T-helper 1 cell (primary cell): ENCODE measurements at places on chromosomes 13 and 19.

DNA sequence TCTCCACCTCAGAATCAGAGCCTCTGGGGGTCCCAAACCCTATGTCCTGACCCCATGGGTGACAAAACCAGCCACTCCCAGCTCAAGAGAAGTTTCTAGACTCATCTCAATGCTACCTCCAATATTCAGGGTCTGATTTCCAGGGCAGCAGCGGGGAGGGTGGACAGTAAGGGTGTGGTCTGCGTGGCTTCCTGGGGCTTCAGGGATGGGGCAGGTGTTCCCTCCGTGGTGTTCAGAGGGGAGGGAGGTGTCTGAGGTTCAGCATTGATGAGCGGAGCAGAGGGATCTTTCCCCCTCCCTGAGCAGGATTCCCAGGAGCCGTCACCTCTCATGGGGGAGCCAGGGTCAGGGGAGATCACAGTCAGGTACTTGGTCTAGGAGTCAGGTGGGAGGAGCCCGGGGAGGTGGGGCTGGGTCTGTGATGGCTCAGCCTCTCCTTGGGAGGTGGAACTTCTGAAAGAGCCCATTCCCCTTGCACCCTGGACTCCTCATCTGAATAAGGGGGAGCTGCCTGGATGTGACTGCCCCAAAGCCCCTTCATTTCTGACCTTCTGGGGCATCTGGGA lies 2.9 kb downstream of the LILRA2 start:
- DNase-seq = no peak

DNA sequence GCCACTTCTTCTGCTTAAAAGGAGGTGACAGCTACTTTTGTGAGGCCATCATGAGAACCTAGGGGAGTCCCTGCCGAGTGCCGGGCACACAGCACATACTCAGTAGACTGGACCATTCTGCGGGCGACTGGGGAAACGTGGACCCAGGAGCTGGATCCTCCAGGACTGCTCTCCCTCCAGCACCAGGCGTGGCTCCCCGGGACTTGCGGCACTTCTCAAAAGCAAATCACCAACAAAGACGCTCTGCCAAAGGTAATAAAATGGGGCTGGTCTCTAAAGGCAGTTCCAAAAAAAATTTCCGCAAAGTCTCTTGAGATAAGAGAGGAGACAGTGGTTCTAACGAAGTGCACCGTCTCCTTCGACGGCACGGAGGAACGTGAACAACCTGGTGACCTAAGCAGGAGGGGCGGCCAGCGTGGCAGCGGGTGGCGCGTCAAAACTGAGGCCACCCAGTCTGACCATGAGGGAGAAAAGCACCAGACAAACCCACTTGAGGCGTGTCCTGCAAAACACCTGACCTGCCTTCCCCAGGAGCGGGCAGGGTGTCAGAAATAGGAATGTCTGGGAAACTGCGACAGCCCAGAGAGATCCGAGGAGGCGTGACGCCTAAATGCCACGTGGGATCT lies 1.4 kb upstream of the TMPRSS9 start:
- no peak for DNase-seq

GRCh38 chr13:104816726-104817125 lies 1718.7 kb downstream of the EFNB2 start:
- no peak for DNase-seq

GRCh38 chr19:56156768-56157167 lies 15.7 kb downstream of the ZNF444 start:
- no peak for DNase-seq

DNA sequence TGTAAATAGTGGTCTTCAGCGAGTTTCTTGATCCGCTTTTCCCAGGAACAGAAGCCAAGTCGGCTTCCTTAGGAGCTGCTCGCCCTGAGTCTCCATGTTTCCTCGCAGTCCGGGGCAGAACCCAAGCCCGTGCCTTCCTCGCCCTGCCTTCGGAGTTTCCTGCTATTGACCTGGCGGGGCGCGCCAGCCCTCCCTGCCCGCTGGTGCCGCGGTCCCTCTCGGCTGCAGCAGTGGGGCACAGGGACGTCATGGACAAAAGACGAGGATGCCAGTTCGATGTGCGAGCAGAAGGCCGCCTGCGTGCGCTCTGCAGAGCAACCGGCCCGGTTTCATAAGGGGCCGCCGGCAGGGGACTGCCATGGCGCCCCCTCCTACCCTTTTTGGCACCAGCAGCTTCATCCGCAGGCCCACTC lies 156.6 kb downstream of the TM9SF2 start:
- no peak for DNase-seq

GRCh38 chr19:10891405-10892086 lies 20.2 kb downstream of the CARM1 start:
- DNase-seq = no peak

GRCh38 chr13:78193846-78194245 lies 275.2 kb upstream of the EDNRB start:
- no peak for DNase-seq

- peak; percentile 57 for DNase-seq
Measured at GRCh38 chr19:10431943-10432735, 11.8 kb downstream of the PDE4A start.

DNA sequence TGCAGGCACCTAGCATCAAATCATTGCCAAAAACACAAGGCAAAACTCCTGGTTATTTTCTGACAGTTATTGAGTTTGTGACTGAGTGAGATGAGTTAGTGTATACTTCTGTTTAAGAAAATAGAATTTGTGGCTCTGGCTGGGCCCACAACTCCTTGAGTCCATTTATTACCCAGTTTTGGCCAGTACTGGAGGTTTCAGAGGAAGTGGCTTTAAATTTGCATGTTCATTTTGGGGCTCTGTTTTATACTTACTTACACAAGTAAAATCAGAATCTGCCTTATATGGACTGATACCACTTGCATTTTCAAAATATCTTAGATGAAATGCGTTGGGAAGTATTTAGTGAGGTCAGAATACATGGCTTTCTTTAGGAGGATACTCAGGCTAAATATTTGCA lies 29.0 kb downstream of the TNFSF11 start:
- DNase-seq = no peak

GRCh38 chr13:49502954-49503353 lies 7.2 kb downstream of the PHF11 start:
- DNase-seq = no peak

GRCh38 chr19:44738136-44738535 lies 10.4 kb upstream of the BCL3 start:
- no peak for DNase-seq

GRCh38 chr19:17794731-17795494 lies at the start of gene B3GNT3:
Gene B3GNT3, plus strand, starts transcription at chr19:17795138. Its CDS starts 12,670 bp downstream, at chr19:17807808.
- peak; percentile 28 for DNase-seq

GRCh38 chr19:15684828-15685227 lies 11.9 kb downstream of the CYP4F12 start:
- DNase-seq = no peak

DNA sequence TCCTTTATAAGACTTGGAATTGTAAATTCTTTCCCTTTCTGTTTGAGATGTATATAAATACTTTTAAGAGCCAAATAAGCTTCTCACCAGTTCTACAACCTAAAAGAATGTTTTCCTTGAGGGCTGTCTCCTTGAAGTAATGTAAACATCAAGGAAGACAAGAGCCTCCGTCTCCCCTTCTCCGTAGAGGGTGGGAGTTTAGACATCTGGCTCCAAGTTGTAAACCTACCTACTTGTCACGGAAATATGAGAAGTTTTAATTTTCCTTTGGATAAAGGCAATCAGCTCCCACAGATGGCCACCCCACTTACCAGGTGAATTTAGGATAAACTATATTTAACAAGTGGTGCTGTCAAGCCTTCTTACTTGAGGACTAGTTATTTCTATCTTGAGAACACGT lies 237.9 kb downstream of the NALCN start:
- DNase-seq = no peak

DNA sequence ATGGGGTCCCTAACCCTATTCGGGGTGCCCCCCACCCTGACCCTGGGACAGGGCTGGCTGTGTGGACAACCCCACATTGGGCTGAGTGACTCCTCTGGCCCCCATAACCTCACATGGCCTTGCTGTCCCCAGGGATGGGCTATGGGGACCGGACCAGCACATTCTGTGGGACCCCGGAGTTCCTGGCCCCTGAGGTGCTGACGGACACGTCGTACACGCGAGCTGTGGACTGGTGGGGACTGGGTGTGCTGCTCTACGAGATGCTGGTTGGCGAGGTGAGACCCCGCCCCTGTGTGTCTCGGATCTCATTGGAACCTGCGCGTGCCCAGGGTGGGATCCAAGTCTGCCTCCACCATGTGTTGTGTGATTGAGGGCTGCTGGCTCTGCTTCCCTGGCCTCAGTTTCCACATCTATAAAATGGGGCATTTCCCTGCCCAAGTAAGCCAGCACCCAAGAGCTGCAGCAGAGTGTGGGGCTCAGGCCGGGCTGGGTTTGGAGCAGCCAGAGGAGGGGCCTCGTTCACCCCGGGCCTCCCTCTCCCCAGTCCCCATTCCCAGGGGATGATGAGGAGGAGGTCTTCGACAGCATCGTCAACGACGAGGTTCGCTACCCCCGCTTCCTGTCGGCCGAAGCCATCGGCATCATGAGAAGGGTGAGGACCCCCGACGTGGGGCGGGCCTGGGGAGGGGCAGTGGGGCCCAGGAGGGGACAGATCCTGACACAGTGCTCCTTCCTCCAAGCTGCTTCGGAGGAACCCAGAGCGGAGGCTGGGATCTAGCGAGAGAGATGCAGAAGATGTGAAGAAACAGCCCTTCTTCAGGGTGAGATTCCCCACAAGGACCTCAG lies 4.9 kb downstream of the PTGER1 start:
- no peak for DNase-seq

DNA sequence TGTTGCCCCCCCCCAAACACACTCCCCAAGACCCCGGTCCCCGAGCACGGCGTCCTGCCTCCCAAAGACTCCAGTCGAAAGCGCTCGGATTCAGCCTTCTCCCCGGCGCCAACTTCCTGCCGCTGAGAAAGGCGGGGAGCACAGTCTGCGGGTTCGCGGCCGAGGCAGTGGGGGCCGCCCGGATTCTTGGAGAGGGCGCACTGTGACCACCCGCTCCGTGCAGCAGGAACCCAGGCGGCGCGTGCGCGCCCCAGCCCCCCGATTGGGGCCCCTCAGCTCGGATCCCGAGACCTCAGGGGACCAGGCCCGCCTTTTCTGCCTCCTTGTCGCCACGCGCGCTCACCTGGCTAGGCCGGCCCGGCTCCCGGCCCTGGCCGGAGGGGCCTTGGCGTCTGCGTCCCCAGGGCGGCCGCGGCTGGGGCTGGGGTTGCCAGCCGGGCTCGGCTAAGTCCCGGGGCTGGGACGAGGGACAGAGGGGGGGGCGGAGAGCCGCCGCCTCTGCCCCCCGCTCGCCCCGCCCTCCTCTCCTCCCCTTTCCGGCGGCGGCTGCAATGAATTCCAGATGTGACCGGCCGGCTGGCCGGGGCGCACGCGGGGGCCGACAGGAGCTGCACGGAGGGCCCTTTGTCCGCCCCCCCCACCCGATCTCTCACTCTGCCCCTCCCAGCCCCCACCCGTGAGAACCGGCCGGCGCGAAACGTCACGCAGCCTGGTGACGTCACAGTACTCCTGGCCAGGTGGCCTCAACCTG lies at the start of gene S1PR2:
S1PR2 (minus strand) TSS at position 471 of the 751 bp plus-strand sequence. CDS start 6,426 bp downstream, outside the sequence.
- peak; percentile 70 for DNase-seq

- DNase-seq = no peak
Measured at GRCh38 chr19:51185069-51185867, 39.6 kb upstream of the CD33 start.

- no peak for DNase-seq
Measured at GRCh38 chr19:17491287-17491686, 20.2 kb upstream of the PGLS start.

- DNase-seq = no peak
Measured at GRCh38 chr19:6038634-6039405, 60.9 kb upstream of the RANBP3 start.

- no peak for DNase-seq
Measured at GRCh38 chr19:4508698-4509097, 9.6 kb downstream of the PLIN4 start.

DNA sequence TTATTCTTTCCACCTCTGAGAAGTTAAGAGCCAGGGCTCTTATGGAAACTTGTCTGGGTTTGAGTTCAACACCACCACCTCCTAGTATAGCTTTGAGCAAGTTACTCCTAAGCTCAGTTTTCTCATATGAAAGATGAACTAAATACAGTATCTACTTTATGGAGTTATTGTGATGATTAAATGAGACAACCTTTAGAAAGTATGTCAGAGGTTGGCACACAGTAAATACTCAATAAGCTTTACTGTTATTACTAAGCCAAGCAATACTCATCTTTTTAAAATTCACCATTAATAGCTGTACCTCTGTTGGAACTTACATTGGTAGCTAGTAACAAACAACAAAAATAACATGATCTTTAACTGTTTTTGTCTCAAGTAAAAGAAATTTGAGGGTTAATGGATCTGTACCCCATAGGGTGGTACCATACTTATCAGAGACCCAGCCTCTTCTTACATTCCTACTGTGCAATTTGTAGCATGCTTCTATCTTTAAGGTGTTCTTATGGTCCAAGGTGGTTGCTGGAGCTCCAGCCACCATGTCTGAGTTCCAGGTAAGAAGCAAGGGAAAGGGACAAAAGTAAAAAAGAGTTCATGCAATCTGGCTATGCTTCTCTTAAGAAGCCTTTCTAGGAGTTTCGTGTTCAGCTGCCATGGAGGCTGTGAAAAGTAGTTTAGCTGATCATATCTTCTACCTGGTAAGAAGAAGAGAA lies 24.1 kb upstream of the NDFIP2 start:
- no peak for DNase-seq

DNA sequence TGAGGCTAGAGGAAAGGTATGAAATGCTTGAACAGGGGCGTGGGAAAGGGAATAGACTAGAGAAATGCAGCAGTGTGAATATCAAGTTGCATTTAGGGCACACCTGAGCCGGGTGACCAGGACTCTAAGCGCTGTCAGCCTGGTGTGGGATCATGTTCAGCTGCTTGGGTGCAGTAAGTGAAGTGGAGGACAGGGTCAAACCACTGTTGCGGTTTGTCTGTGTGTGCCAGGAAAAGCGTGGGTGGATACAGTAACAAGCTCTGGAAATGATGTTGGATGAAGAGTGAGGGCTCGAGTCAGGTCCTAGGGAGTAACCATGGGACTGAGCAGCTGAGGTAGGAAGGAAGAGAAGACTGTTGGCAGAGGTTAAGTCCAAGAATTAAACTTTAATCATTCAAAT lies 15.8 kb downstream of the DGKH start:
- DNase-seq = no peak

- DNase-seq = no peak
Measured at GRCh38 chr19:9658769-9659168, 16.1 kb downstream of the ZNF562 start.

DNA sequence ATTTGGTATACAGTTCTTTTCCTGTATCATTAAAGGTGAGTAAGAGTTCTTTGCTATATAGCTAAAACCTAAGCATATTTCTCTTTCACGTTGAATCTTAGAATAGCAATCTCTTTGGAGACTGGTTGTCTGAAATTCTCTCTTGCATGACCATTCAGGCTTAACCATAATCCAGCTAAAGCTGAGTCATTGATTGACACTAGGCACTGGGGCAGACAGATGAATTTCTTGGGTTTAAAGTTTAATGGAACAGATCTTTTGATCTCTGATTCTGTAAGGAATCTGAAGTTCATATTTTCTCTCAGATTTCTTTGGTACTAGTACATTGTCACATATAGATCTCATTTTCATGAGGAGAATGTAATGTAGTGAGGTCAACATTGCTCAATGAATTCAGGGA lies 397.3 kb upstream of the MIR17HG start:
- no peak for DNase-seq

DNA sequence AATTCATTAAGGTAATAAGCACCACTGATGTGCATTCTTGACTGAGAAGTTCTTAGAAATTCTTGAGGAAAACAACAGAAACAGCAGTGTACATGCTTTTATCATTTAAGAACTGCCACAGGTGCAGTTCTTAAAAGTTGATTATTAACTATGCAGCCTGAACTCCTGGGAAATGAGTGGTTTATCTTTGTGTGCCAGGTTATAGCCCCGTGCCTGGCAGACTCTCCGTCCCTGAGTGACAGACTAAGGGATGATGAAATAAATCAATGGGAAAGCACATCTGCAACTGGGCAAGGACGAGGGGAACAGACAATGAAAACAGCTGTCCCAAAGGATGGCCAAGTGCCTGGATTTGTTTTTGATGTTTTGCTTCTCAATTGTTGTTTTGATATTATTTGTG lies 84.4 kb upstream of the SPATA13 start:
- no peak for DNase-seq
